ENCODE measurements at places on chromosomes 12 and 14.

GRCh38 chr12:57016348-57016747, at the start of gene TAC3:
TAC3 (minus strand) TSS chr12:57016529; CDS start chr12:57015797, 732 bp downstream.
- DNase-seq: no peak

DNA sequence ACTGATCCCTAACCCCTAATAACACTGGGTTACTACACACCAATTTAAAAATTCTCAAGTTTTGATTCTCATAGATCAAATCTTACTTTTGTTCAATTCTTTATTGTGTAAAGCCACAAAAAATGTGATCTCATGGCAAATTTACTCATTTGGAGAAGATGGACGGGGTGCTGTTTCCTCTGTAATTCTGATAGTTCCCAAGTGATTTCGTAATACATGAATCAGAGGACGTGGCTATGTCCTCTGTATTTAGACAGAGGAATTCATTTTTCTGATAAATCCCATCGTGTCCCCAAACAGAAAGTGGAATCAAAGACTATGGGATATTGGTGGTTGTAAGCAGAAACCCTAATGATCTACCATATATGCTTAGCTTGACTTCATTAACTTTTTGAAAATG, 76.6 kb upstream of the GNG2 start:
- no peak for DNase-seq

DNA sequence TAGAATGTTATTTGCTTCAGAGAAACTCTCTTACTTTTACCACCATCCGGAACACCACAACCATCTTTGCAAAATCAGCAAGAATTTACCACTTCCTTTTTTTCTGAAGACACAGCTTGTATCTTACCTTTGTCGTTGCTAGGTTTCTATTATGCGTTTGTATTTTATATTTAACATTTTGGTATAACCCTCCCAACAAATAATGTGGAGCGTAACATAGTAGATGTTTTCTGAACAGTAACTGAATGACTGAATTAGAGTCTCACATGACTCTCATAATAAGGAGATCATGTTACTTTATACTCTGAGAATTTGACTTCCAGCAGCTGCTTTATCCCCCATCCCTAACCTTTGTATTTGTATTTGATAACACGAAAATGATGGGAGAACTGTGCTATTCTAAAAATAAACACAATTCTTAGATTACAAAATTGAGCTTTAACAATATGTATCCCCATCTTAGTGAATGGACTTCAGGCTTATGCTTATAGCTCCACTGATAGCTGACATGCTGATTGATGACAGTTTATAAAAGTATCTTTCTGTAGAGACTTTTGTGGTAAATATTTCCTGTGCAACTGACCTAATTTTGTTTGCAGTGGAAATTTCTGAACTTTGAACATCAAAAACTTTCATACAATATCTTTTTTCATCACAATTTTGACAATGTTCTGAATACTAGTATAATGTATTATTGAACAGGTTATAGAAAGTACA, 7.9 kb upstream of the KLRB1 start:
- DNase-seq: no peak

GRCh38 chr14:92570674-92571262, 57.2 kb downstream of the RIN3 start:
- DNase-seq: no peak

DNA sequence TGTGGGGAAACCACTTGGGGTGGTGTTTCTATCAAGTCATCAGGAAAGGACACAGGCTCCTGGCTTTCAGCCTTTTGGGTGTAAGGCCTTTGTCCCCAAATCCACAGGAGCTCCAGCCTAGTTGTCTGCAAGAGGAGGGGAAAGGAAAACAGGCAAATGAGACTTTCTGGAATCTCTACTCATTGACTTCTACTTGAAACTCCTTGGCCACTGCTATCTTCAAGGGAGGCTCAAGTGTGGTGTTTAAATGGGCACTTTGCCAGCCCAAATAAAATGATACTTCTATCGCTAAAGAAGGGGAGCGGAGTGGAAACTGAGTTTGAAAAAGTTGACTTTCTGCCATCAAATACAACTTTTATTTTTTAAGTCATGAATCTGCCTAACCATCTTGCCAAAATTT, 445.9 kb upstream of the RGS6 start:
- DNase-seq: no peak

DNA sequence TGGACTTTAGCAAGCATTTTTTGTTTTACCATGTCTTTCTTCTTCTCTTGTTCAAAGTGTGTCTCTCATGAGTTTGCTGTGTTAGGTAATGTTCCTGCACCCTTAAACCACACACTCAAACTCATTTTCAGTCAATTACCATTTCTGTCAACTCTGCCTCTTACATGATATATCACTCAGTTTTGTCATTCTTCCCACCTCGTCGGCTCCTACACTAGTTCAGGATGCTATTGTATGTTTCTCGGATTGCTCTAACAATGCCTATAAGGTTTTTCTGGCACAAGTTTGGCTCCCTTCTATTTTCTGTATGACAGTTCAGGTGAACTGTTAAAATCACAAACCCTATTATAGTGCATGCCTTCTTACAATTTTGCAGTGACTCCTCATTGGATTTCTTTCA, 260.8 kb upstream of the NAV3 start:
- DNase-seq: no peak

DNA sequence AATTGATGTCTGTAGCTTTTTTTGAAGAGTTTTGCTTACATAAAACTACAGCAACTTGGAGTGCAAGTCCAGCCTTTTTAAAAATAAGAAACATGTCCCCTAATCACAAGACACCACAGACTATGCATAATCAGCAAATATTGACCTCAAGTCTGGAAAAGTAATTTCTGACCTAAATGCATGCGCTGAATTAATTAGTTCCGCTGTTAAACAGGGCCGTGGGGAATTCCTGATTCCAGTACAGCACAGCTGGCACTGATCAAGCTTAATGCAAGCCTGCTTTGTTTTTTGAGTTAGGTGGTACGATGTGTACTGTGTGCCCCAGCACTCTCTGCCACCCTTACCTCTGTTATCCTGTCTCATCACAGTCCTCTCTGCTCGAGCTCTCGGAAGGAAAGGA, 9.2 kb downstream of the MLH3 start:
- no peak for DNase-seq

GRCh38 chr12:130813436-130813835, 25.6 kb downstream of the STX2 start:
- no peak for DNase-seq

DNA sequence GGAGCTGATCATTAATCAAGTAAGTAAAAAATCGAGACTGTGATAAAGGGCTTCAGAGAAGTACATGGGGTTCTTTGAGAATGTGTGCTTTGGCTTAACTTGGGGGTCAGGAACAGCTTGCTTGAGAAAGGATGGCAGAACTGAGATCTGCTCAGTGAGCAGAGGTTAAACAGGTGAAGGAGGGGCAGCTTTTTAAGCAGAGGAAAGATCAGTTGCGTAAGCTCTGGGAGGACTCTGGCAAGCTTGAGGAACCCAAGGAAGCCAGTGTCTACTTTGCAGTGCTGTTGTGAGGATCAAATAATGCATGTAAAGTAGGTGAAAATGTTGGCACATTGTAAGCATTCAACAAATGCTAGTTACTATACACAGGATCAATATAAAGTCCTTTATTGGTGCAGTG, 30.6 kb downstream of the WIF1 start:
- no peak for DNase-seq

- no peak for DNase-seq
Measured at GRCh38 chr12:93773122-93773871, 96.1 kb downstream of the CRADD start.

DNA sequence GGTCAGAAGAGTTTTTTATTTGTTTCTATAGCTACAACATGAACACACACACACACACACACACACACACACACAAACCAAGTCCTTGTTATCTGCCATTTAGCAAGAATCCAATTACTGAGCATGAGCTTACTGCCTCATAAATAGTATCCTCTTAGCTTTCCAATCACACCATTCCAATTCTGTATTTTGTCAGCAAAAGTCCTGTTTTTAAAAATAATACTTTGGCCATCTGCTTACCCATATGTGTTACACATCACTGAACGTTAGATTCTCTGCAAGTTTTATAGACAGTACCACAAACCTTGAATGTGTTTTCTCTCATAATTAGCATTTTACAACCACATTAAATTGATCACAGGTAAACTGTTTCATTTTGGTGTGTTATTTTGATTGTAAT, 1905.4 kb upstream of the FLRT2 start:
- DNase-seq: no peak

DNA sequence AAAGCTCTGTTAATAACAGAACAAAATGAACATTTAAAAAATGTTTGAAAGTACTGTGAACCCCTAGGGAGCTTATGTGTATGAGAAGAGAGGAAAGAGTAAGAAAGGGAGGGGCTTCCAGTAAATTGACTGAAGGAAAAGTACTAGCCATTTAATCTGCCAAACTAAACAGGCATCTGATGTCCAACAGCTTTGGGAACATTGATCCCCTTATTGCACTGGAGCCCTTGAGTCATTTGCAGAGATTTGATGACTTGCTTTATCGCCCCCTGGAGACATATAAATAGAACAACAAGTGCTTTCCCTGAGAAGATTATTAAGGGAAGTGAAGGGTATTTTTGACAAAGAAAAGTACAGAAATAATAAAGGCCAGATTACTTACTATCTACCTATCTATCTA, 319.3 kb upstream of the NOVA1 start:
- DNase-seq: no peak

DNA sequence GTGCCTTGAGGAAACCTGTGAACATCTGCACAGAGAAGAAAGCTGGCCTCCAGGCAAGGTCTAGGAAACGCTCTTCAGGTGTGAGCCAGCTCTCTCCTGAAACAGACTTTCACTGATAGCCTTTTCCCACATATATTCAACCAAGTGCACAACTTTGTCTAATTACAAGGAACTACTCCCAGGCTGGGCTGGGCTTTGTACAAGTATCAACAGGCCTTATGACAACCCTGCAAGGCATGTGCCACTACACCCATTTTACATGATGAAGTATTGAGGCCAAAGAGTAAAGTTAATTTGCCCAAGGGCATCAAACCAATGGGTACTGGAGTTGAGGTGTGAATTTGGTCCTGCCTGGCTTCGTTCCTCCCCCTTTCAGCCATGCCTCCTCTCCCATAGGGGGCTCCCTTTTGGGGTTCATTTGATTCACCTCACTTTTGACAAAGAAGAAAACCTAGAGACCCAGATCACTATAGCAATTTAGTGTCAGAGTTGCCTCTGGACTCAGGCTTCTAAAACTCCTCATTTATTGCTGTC, 2.1 kb downstream of the CSRP2 start:
- DNase-seq: no peak

DNA sequence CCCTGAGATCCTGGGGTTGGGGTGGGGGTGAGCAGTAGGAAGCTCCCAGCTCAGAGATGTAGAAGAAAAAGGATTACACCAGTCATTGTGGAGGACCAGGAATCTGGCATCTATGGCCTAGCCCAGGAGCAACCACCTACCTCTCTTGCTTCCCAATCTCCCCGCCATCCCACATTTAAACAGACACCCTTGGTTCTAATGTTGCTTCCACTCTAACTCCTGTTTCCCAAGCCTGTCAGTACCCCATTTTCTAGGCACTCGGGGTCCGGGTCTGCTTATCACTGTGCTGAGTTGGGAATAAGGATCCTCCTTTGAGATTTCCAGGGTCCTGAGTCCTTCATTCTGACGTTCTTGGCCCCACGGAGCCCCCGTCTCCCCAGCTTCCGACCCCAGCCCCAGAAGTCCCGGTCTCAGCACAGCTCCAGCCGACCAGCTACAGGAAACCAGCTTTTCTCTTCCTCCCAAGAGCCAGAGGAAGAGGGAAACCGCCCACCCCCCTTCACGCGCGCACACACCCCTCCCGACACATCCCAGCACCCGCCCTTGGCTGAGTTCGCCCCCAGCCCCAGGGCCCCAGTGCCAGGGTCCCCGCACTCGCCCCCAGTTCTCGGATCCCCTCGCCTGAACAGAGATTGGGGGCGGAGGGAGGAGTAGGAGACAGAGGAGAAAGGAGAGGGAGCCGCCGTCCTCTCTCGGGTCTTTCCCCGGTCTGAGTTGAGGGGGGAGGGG, 1.2 kb downstream of the ITGA5 start:
- DNase-seq: no peak

GRCh38 chr12:53954694-53955035, at the start of gene HOXC12:
HOXC12 (plus strand) TSS chr12:53954903; CDS start chr12:53954930, 27 bp downstream.
- DNase-seq: no peak

GRCh38 chr12:75020068-75020557, 189.5 kb downstream of the KCNC2 start:
- DNase-seq: no peak

- DNase-seq: no peak
Measured at GRCh38 chr14:52926953-52927352, 23.9 kb downstream of the FERMT2 start.

DNA sequence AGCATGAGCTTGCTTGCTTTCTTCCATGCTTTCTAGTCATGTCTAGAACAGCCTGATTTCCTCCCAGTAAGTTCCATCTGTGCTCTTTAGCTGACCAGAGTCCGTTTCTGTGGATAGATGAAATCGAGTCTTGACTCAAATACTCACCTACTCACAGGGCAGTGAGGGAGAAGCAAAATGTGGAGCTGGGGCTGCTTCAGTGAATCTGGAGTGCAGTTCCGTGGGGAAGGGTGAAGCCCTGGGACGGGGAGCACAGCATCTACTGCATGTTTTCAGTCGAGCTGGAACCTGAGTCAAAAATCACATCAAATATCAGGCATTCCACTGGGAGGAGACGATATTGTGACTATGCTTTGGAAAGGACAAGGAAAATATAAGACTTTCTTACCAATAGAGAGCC, 70.3 kb upstream of the PRMT8 start:
- DNase-seq: no peak

GRCh38 chr12:122096591-122097149, 18.1 kb downstream of the MLXIP start:
- DNase-seq: peak; percentile 80

DNA sequence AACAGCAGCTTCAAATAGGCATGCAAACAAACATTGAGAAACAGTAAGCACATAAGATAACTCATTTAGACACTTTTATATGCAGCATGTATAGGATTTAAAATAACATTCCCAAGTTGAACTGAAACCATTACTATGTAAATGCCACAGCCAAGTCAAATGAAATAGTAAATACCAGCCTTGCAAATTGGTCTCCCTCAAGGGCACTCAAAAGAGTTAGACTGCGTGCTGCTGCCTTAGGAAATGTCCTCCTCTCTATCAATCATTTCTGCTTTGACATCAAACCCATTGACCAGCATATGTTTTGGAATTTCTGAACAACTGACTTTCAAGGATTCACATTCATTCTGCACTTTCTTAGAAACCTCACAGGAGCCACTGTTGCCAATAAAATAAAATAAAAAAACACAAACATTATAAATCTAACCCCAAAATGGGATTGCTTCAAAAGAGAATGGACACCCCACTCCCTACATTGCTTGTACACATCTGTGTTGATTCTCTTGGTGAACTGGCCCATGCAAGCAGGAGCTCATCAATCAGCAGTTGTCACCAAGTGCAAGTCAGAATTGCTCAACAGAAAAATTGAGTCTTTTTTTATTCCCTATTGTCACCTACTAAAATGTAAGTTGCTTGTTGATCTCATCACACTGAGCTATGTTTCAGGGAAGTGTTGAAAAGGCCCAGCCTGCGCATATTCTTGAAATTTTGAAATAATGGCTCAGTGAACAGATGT, 256.2 kb downstream of the DAD1 start:
- no peak for DNase-seq

GRCh38 chr14:49879646-49880204, 13.2 kb upstream of the ARF6 start:
- DNase-seq: peak; percentile 58
